ENCODE measurements at places on chromosomes 3 and 15.

GRCh38 chr3:37290551-37290950, 116.2 kb upstream of the LRRFIP2 start:
- DNase-seq, result no peak

DNA sequence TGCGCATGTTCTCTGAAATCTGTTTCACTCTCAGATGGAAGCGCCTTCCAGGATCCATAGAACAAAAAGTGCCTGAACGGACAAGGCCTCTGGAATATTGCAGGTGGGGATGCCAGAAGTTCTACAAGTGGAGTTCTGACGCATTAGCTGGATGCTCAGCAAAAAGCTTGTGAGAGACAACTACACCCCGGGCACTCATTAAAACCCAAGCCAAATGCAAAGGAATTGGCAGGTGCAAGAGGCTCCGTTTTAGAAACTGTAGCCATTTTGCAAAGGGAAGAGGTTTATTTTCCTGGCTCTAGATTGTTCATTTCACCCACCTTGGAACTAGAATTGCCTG, 35.2 kb upstream of the SLC24A5 start:
- DNase-seq, result no peak

GRCh38 chr3:99524559-99524958, 113.8 kb upstream of the COL8A1 start:
- DNase-seq, result no peak

DNA sequence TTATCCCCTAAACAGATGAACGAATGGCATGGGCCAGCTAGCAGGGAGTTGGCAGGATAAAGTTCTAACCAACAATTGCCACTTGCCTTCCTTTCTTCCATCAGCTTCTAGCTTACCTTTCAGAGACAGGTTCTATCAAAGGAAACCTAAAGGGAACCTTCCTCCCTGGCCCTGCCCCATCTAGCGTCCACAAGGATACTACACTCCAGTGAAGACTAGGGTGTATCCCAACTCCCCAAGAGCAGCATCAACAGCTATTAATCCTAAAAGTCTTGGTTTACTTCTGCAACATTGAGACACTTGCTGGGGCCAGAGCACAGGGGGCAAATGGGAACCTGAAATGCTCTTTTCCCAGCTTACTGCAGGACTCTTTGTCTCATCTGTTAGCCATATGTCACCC, 37.0 kb upstream of the TMC3 start:
- no peak for DNase-seq

GRCh38 chr3:18423401-18424212, 1.5 kb downstream of the SATB1 start:
- peak; percentile 3 for DNase-seq

DNA sequence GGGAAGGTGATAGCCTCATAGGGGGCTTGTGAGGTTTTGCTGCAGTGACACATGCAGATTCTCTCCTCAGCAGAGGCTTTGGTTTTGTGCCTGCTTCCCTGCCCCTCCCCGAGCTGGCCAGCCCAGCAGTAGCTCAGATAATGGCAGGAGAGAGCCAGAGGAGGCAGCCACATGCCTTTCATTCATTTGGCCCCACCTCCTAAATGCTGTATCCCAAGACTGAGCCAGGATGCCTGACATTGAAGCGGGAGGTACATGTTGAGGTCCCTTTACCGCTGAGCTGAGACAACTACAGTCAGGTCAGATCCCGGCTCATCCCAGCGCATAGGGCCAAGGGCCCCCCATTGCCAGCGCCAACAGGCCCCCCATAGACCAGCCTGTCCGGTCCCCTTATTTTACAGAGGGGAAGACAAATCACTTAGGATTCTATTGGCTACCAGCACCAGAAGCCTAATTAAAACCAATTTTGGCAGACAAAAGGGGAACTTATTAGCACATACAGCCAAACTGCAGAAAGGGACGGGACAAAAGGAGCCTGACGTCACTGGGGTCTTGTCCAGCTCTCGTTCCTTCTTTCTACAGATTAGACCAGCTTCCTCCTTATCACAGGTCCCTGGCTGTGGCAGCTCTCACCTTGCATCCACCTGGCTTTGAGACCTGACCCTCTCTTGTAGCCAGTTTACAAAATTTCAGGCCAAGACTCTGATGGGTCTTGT, 12.1 kb upstream of the POLG start:
- no peak for DNase-seq

- DNase-seq, result no peak
Measured at GRCh38 chr3:77362936-77363335, 323.0 kb downstream of the ROBO2 start.

DNA sequence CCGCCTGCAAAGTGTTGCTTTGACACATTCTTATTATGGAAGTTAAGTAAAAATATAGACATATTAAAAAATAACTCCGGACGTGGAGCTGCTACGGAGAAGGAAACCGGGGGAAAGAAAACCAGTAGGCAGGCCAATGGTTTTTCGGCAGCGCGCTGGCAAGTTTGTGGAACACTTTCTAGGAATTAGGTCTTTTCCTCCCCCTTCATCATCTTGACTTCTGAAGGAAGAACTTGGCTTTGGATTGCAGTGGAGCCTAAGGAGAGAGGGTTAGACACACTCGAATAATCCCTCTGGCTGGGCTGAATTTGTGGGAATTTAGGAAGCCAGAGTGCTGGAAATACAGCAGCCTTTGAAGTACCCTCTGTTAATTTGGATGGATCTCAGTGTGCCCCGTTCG, 317 bp downstream of the ROBO2 start:
- DNase-seq, result no peak

- DNase-seq, result no peak
Measured at GRCh38 chr3:102265720-102266119, 169.1 kb upstream of the ZPLD1 start.

- no peak for DNase-seq
Measured at GRCh38 chr15:31278544-31279220, 48.0 kb upstream of the KLF13 start.

GRCh38 chr3:3443482-3443881, 264.0 kb upstream of the CRBN start:
- DNase-seq, result no peak

DNA sequence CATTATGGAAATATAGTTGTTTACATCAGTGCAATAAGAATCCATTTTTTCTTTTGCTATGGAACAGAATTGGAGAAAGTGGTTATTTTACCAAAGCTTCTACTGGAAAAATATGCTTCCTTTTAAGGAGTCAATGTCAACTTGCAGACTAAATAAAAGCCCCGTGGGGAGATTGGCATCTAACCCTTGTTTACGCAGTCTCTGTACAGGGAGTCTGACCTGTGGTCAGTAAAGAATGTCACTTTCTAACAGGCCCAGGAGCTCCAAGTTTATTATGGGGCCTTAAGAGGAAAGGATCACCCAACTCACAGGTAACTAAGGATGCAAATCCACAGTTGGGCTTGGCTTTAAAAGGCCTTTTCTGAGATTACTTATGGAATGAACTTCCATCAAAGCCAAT, 1751.2 kb downstream of the SI start:
- DNase-seq, result no peak

DNA sequence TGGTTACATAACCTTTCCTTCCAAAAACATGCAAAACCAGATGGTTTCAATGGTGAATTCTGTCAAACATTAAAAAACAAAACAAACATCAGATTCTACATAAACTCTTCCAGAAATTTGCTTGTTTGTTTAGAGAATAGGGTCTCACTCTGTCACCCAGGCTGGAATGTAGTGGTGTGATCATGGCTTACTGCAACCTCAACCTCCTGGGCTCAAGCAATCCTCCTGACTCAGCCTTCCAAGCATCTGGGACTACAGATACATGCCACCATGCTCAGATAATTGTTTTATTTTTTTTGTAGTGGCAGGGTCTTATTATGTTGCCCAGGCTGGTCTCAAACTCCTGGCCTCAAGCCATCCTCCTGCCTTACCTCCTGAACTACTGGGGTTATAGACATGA, 36.1 kb downstream of the FBXL2 start:
- no peak for DNase-seq

DNA sequence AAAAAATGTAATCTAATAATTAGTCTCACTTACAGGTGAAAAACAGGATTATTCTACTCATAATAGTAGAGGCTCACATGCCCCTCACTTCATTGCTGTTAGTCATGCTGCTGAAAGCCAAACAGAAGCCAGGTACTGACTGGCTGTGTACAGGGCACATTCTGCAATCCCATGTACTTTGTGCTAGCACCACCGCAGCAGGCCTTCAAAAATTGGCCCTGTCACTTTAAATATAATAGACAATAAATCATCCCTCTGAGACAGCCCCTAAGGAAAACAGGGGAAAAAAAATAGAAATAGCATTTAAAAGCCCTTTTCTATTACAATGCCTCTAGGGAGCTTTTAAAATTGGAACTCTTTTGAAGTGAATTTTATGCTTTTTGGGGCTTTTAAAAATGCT, 723.8 kb downstream of the TUSC7 start:
- DNase-seq, result no peak

- DNase-seq, result no peak
Measured at GRCh38 chr3:53970661-53971060, 79.0 kb upstream of the SELENOK start.

- DNase-seq, result no peak
Measured at GRCh38 chr3:177377166-177377565, 179.9 kb upstream of the TBL1XR1 start.

GRCh38 chr15:93989440-93989998, 241.8 kb upstream of the MCTP2 start:
- no peak for DNase-seq

- DNase-seq, result no peak
Measured at GRCh38 chr3:110495201-110495927, 576.3 kb upstream of the NECTIN3 start.

DNA sequence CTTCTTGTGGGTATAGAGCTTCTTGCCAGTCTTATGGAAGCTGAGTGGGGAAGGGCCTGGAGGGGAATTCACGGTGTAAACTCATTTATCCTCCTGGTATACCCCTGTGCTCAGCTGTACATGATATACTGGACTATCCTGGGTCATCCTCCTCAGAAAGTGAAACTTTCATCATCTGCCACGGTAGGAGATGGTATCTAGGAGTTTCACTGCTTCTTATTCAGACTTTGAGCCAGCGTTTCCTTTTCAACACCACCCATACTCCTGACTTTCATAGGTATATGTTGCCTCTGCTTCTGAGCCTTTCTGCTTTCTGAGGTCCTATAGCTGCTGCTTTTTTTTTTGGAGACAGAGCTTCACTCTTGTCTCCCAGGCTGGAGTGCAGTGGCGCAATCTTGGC, 15.6 kb downstream of the SENP5 start:
- DNase-seq, result no peak

- no peak for DNase-seq
Measured at GRCh38 chr15:85733416-85733815, 61.3 kb downstream of the KLHL25 start.

DNA sequence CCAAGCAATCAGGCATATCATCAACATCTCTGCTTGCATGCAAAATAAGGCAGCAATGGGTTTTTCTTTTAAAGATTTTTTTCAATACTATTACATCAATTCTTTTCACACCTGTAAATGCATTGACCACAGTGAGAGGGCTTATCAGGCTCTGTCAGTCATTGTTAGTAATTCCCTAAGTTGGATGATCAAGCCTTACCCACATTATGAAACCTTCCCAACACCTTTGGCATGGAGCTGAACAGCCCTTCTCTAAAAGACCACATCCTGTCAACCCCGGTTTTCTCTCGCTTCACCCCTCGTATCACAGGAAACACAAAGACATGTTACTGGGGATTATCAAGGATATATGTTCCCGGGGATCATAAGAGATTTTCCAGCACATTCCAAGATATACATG, 135.2 kb upstream of the SLC24A5 start:
- no peak for DNase-seq

GRCh38 chr15:55343168-55343567, 24.1 kb downstream of the PIGB start:
- DNase-seq, result no peak

DNA sequence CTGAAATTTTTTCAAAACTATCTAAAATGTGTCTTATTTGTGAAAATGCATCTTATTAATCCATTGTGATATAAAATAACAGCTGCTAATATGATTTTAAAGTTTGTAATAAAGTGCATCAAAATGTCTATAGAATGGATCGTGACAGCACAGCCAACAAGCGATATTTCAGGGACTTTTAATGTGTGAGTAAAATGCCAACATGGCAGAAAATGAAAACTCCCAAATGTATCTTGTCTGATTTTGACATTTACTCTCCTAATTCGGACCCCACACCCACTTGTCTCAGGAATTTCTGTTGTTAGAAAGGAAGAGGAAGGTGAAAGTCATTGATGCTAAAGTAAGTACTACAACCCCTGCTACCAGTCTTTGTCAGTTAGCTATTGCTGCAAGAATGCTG, 273.9 kb downstream of the SATB1 start:
- no peak for DNase-seq

GRCh38 chr15:85443046-85443445, 62.6 kb downstream of the AKAP13 start:
- no peak for DNase-seq

- DNase-seq, result no peak
Measured at GRCh38 chr15:78541744-78542034, 1.4 kb downstream of the PSMA4 start.

GRCh38 chr15:38683382-38684242, 119.0 kb upstream of the RASGRP1 start:
- peak; percentile 46 for DNase-seq

Measured in effector memory CD4-positive, alpha-beta T cell (primary cell).